ENCODE measurements at places on chromosomes 13 and 19. TPM values are rescaled to one million over a fixed set of nuclear protein-coding genes. Genes with fewer than 3 reads are reported as not detected.

Gene NCR1
- total RNA-seq, result not detected

DNA sequence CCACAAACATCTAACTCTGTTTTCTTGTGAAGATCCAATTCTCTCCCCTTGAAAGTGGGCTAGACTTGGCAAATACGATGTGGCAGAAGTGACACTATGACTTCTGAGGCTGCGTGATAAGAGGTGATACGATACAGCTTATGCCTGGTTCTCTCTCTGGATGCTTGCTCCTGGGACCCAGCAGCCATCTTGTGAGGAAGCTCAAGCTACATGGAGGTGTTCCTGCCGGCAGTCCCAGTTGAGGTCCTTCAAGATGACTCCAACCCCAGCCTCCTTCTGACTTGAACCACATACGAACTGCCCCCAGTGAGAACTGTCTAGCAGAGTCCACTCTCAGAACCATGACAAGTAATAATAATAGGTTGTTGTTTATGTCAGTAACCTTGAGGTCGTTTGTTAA lies 10.7 kb upstream of the FEM1A start:
- no peak for DNase-seq
- H3K36me3 ChIP-seq, result no peaks in the 10 kb centered on the region
- no peaks in the 10 kb centered on the region for H3K4me1 ChIP-seq
- H3K4me3 ChIP-seq, result no peak overlapping the region
- H3K27ac ChIP-seq, result no peak overlapping the region

DNA sequence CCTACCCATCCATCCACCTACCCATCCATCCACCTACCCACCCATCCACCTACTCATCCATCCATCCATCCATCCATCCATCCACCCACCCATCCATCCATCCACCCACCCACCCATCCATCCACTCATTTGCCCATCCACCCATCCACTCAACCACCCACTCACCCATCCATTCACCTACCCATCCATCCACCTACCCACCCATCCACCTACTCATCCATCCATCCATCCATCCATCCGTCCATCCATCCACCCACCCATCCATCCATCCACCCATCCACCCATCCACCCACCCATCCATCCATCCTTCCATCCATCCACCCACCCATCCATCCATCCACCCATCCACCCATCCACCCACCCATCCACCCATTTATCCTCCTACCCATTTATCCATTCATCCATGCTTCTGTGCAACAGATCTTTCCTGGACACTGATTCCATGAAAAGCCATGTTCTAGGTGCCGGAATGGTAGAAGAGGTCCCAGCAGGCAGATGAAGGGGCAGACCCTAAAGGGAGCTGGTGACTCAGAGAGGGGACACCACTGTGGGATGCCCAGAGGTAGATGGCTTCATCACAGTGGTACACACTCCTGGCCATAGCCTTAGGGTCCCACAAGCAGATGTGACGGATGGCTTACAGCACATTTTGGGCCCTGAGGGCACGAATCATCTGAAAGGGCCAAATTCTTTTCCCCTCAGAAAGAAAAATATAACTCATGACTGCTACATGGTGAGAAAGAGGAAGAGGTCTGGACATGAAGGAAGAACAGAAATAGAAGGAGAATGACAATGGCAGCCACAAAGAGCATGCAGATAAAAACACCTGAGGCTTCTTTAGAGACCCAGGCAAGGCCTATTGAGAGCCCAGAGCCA lies 76.0 kb downstream of the KCTD15 start:
- H3K27ac ChIP-seq, result no peak overlapping the region
- no peak overlapping the region for H3K4me3 ChIP-seq
- H3K27me3 ChIP-seq, result peaks cover 4% of the 10 kb centered on the region
- no peaks in the 10 kb centered on the region for H3K36me3 ChIP-seq

DNA sequence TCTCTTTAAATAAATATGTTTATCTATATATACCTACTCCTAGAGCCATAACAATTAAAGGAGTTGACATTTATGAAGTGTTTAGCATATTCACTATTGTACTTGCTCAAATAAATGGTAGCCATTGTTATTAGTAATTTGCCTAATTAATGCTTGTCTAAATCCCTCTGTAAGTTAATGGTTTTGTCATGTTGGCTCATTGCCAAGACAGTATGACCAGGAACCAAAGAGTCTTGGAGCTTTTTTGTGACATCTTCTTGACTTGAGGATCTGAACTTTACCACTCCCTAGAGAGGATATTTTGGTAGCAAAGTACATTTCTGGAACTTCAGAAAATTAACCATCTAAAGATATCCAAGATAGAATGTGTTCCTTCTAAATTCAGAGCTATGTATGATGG lies 15.5 kb downstream of the FRY start:
- H3K36me3 ChIP-seq, result peaks cover 11% of the 10 kb centered on the region
- no peak overlapping the region for H3K4me3 ChIP-seq
- DNase-seq, result no peak
- peaks cover 33% of the 10 kb centered on the region for H3K4me1 ChIP-seq
- H3K27ac ChIP-seq, result no peak overlapping the region
- no peaks in the 10 kb centered on the region for H3K27me3 ChIP-seq

Gene CEACAM6
- not detected for total RNA-seq

Gene PRTN3
- not detected for total RNA-seq
